ENCODE measurements at places on chromosomes 2 and 18. TPM values are rescaled to one million over a fixed set of nuclear protein-coding genes. Genes with fewer than 3 reads are reported as not detected.

The MAP3K19 gene
- total RNA-seq, result not detected

The LYPD6 gene
- 0.25 TPM for total RNA-seq

The EVA1A gene
- total RNA-seq, result not detected

DNA sequence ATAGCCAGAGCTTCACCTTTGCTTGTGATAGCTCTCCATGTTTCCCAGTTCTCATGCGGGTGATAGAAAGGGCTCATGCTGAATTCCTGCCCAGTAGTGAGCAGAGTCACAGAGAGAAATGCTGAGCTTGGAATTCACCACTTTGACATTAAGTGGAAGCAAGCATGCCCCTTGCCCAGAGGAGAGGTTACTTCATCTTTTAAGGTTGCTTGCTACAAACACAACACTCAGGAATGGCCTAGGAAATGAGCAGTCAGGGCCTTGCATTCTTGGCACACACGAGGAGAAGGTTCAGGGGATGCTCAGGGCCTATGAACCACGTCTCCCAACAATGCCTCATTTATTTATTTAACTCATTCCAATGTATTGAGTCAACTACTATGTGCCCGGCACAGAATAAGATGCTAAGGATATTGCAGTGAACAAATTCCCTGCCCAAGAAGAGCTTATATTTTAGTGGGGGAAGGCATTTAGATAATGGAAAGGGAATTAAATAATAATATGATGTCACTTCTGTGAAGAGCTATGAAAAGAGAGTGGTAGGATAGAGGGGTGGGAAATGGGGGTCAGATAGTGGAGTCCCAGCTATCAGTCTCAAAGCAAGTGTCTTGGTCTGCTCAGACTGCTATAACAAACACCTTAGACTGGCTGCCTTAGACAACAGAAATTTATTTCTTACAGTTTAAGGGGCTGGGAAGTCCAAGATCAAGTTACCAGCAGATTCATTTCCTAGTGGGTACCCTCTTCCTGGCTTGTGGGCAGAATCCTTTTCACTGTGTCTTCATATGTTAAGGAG is 42.1 kb downstream of the DDX18 start:
- DNase-seq, result no peak
- H3K4me1 ChIP-seq, result no peaks in the 10 kb centered on the region
- no peaks in the 10 kb centered on the region for H3K27me3 ChIP-seq
- no peak overlapping the region for H3K4me3 ChIP-seq

DNA sequence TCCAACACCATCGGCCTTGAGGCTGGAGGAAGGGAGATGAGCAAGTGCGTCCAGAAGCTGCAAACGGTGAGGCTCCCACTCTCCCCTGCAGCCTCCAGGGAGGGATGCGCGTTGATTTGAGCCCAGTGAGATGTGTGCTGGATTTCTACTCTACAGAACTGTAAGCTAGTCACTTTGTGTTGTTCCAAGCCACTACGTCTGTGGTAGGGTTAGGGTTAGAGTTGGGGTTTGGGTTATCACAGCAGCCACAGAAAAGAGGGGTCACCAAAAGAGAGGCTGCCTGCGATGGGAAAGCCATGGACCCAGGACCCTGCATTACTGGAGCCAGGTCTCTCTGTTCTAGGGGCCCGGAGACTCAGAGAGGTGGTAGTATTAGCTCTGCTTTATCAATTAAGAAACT is 94.5 kb downstream of the KCNF1 start:
- H3K36me3 ChIP-seq, result no peaks in the 10 kb centered on the region
- no peaks in the 10 kb centered on the region for H3K27me3 ChIP-seq
- DNase-seq, result no peak
- no peaks in the 10 kb centered on the region for H3K4me1 ChIP-seq

GRCh38 chr18:50218432-50219197 is 23.7 kb upstream of the MYO5B start:
- no peaks in the 10 kb centered on the region for H3K27me3 ChIP-seq
- no peak overlapping the region for H3K4me3 ChIP-seq
- H3K36me3 ChIP-seq, result no peaks in the 10 kb centered on the region
- no peaks in the 10 kb centered on the region for H3K4me1 ChIP-seq
- H3K27ac ChIP-seq, result no peak overlapping the region
- DNase-seq, result no peak

- H3K4me3 ChIP-seq, result no peak overlapping the region
- H3K27me3 ChIP-seq, result no peaks in the 10 kb centered on the region
Observed at GRCh38 chr18:51390702-51391101, 193.2 kb upstream of the MEX3C start.

DNA sequence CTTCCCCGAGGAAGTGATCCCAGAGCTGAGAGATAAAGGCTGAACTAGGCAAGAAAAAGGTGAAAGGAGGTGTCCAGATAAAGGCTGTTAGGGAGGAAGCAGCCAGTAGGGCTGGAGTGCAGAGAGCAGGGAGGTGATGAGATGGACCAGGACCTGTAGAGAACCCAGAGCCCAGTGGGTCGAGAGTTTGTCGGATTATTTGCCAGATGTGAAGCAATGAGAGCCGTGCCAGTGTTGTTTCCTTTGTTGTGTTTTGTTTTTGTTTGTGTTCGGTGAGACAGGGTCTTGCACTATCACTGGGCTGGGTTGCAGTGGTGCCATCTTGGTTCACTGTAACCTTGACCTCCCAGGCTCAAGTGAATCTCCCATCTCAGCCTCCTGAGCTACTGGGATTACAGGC is 111.3 kb downstream of the ACTR3 start:
- no peaks in the 10 kb centered on the region for H3K27me3 ChIP-seq
- DNase-seq, result no peak
- no peak overlapping the region for H3K4me3 ChIP-seq

DNA sequence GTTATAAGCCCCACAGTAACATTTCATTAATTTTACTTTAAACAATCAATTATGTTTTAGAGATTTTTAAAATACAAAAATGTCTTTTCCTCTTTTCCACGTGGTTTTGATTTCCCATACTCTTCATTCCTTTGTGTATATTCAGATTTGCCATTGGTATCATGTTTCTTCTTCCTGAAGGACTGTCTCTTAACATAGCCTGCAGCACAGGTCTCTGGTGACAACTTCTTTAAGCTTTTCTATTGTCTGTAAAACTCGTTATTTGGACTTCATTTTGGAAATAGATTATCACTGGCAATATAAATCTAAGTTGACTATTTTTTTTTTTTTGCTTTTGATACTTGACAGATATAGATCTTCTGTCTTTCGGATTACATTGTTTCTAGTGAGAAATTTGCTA is 115.2 kb upstream of the KLHL29 start:
- no peaks in the 10 kb centered on the region for H3K36me3 ChIP-seq
- no peaks in the 10 kb centered on the region for H3K4me1 ChIP-seq
- H3K4me3 ChIP-seq, result no peak overlapping the region
- no peak overlapping the region for H3K27ac ChIP-seq
- H3K27me3 ChIP-seq, result no peaks in the 10 kb centered on the region
- DNase-seq, result no peak

DNA sequence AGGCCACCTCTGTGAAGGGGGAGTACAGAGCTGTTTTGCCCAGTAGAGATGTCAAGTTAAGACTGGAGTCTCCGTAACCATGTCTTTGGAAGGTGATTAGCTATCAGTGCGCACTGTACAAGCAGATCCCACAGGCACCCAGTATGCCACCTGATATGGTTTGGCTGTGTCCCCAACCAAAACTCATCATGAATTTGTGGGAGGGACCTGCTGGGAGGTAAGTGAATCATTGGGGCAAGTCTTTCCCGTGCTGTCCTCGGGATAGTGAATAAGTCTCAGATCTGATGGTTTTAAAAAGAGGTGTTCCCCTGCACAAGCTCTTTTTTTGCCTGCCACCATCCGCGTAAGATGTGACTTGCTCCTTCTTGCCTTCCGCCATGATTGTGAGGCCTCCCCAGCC is 90.2 kb downstream of the ACTR2 start:
- H3K27me3 ChIP-seq, result no peaks in the 10 kb centered on the region
- H3K27ac ChIP-seq, result no peak overlapping the region
- no peak overlapping the region for H3K4me3 ChIP-seq
- DNase-seq, result no peak

DNA sequence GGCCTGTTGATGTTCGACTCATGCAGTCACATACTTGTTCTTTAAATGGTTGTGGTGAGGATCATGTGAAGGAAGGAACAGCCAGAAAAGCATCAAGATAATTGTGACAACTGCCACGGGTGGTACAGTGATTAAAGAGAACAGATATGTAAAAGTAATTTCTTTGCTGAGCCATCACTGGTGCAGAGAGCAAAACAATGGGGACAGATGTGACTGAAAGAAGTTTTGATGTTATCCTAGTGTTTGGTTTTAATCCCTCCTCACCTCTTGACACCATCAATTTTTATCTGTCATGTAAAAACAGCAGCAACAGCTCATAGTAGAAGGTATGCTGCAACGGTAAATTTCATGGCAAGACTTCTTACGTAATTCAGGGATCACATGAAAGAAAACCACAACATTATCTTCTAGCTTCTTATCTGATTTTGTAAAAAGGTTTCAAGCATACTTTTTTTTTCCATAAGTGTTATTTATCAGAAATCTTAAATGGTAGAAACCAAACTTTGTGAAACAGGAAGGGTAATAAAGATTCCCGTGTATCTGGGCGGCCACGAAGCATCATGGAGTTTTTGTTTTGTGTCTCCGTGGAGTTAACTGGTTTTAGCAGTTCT is 65.2 kb downstream of the PLCL1 start:
- no peak overlapping the region for H3K4me3 ChIP-seq
- H3K27ac ChIP-seq, result no peak overlapping the region

DNA sequence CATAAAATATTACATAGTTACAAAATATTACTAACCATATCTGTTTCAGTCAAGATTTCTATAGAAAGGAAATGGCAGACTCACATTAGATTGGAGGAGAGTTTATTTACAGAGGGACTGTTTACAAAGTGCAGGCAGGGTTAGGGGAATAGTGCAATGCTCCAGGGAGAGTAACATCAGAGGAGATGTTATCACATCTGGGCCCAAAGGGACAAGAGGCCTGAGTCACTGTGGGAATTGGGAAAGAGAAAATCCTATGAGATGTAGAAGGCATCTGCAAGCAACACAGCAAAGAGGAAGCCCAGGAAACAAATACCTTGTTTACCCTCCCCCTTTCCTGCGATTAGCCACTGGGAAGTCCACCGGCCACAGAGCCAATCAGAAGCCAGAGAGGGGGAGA is 227.3 kb upstream of the TANK start:
- no peaks in the 10 kb centered on the region for H3K27me3 ChIP-seq
- DNase-seq, result no peak
- H3K4me3 ChIP-seq, result no peak overlapping the region
- peaks cover 6% of the 10 kb centered on the region for H3K4me1 ChIP-seq
- H3K27ac ChIP-seq, result no peak overlapping the region

DNA sequence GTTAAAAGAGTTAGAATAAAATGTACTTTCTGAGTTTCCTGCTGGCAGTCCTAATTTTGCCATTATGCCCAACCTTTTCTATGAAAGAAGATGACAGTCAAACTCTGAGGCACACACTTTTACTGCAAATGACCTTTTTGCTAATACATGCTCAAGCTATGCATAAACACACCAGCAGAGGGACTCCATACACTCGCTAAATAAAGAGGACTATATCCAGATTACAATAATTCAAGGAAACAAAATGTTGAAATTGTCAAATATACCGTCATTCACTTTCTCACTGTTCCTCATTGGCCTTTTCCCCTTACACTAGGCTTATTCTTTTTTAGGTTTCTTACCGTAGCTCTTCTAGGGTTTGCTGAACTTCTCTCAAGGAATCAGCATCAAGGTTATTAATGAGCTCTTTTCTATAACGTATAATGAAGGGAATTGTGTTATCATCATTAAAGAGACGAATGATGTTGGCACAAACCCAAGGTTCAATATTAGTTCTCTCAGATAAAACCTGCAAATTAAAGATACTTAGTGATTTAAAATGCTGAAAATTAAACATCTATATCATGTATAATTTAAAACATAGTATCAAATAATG is 25.7 kb downstream of the SRBD1 start:
- no peaks in the 10 kb centered on the region for H3K4me1 ChIP-seq
- H3K27me3 ChIP-seq, result no peaks in the 10 kb centered on the region
- no peak overlapping the region for H3K4me3 ChIP-seq
- H3K27ac ChIP-seq, result no peak overlapping the region

DNA sequence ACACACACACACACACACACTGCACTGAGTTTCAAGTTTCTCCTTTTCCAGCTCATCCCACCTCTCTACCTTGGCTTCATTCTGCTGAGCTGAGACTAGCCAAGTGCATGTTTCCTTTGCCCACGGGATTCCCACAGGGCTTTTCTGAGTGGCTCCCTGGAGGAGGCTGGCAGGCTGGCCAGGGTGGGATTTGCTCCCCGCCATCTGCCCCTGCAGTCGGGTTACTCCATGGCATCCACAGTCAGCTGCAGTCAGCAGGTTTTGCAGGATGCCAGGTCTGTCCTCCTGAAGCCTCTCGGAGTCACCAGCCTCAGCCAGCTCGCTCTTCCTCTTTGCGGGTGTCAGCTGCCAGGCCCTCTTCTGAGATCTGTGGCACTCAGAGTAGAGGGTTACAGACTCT is 783.7 kb upstream of the SOX11 start:
- DNase-seq, result no peak
- no peak overlapping the region for H3K4me3 ChIP-seq
- no peaks in the 10 kb centered on the region for H3K36me3 ChIP-seq
- H3K27ac ChIP-seq, result no peak overlapping the region
- H3K4me1 ChIP-seq, result no peaks in the 10 kb centered on the region
- no peaks in the 10 kb centered on the region for H3K27me3 ChIP-seq

- DNase-seq, result peak; percentile 29
- no peak overlapping the region for H3K27ac ChIP-seq
- no peaks in the 10 kb centered on the region for H3K36me3 ChIP-seq
- H3K4me3 ChIP-seq, result no peak overlapping the region
- H3K4me1 ChIP-seq, result peaks cover 1% of the 10 kb centered on the region
Observed at GRCh38 chr18:10252952-10253705, 201.3 kb upstream of the APCDD1 start.

All from vagina (tissue), 2 donors.